ENCODE measurements at places on chromosomes 2 and 18.

- DNase-seq, result no peak
Observed at GRCh38 chr2:221529943-221530652, 42.0 kb downstream of the EPHA4 start.

DNA sequence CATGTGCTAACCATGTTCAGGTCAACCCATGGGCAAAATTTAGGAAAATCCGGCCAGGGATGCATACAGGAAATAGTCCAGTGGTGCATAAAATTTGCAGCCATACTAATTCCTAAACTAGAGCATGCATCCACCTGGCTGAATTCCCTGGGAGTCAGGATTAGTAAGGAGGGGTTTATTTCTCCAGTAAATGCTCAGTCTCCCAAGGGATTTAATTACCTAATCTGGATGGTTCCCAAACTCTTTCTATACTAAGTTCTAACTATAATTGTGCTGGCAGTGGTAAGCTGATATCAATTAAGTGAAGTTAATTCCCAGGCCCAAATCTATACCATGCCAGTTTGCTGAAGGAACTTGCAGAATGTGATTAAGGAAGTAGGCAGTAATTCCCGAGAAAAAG, 26.2 kb upstream of the EVA1A start:
- DNase-seq, result no peak

DNA sequence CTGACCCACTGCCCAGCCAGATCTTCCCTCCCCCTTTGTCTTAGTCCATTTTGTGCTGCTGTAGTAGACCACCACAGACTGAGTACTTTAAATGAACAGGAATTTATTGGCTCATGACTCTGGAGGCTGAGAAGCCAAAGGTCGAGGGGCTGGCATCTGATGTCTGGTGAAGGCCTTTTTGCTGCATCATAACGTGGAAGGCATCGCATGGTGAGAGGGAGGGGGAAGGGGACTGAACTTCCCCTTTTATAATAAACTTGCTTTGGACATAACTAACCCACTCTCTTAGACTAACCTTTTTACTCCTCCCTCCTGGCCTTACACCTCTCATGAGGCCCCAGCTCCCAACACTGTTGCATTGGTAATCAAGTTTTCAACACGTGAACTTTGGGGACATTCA, 83.8 kb downstream of the MAP4K4 start:
- no peak for DNase-seq

DNA sequence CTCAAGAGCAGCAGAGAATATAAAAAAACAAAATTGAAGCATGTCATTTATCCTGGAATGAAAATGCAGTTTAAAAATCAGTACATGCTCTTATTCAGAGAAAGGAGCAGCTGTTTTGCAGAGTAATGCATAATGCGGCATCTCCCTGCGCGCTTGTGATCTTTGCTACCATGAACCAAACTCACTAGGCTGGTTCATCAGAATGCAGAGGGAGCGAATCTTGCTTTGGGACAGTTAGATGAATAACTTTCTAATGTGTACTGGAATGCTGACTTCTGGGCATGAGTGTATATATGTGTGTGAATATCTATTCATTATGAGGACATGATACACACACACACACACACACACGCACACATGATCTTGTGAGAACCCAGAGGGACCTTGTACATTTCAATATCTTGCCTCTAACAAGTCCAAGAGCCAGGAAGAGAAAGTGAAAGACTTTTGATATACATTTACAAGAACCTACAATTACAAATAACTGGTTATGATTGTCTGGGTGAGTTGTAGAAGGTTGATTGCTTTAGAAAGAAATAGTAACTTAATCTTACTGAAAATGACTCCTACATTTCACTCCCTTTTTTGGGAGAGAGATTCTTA, 54.1 kb upstream of the THOC1 start:
- DNase-seq, result no peak

DNA sequence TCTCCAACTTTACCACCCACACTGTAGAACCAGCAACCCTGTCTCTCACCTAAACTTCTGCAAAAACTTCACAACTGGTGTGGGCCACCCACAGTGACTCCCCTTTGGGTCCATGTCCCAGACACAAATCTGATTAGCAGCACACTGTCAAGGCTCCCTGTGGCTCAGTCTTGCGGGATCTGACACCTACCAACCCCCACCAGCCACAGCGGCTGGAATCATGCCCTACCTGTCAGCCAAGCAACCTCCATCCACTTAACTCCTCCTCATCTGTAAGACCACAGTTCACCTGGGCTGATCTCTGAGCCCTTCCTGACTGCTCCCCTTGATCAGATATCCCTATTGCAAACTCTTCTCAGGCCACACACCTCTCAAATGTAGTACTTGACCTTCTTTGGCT, 14.6 kb downstream of the TCF4 start:
- no peak for DNase-seq

GRCh38 chr2:59389240-59389639, 1148.1 kb upstream of the FANCL start:
- no peak for DNase-seq

DNA sequence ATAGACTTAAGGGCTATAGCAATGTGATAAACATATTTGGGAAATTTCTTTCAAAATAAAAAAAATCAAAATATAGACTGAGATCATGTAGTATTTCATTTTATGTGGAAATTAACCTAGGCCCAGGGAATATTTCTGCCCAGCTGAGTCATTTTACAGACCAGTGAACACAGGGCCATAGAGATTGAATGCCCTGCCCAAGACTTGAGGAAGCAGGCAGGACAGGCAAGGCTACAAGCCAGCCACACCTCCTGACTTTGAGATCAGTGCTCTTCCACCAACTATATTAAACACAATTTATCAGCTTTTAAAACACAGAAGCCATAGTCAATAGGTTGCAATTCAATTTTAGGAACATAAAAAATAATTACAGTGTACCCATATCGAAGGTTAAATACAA, 12.9 kb downstream of the CCDC148 start:
- DNase-seq, result no peak

- DNase-seq, result no peak
Observed at GRCh38 chr2:60861736-60862135, 19.6 kb upstream of the REL start.

DNA sequence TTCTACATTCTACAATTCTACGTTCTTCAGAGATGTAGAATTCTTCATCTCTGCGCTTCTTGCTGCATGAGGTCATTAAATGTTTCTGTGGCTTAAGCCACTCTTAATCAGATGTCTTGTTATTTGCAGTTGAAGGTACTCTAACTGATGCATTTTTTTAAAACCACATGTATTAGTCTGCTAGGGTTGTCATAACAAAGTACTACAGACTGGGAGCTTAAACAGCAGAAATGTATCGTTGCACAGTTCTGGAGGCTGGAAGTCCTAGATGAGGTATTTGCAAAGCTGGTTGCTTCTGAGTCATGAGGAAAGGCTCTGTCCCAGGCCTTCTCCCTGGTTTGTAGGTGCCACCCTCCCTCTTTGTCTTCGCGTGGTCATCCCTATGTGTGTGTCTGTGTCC, 176.3 kb upstream of the GLI2 start:
- no peak for DNase-seq

- no peak for DNase-seq
Observed at GRCh38 chr2:32962690-32963089, 15.9 kb downstream of the LTBP1 start.

GRCh38 chr2:75035444-75036353, 77.3 kb downstream of the POLE4 start:
- no peak for DNase-seq

GRCh38 chr2:241217320-241218031, 29.0 kb downstream of the ANO7 start:
- peak; percentile 82 for DNase-seq

- peak; percentile 21 for DNase-seq
Observed at GRCh38 chr2:75053484-75054112, 95.2 kb downstream of the POLE4 start.

GRCh38 chr2:176553685-176554100, 284.5 kb downstream of the MTX2 start:
- peak; percentile 86 for DNase-seq

GRCh38 chr2:139790136-139790535, 1009.9 kb upstream of the NXPH2 start:
- DNase-seq, result peak; percentile 42
